ENCODE measurements at places on chromosomes 2 and 18. TPM values are rescaled to one million over a fixed set of nuclear protein-coding genes. Genes with fewer than 3 reads are reported as not detected.

GRCh38 chr2:75464348-75464946 is 96.3 kb downstream of the EVA1A start:
- H3K27me3 ChIP-seq: no peaks in the 10 kb centered on the region
- no peak overlapping the region for H3K27ac ChIP-seq
- H3K4me3 ChIP-seq: no peak overlapping the region
- no peak for DNase-seq
- no peaks in the 10 kb centered on the region for H3K4me1 ChIP-seq

- no peak overlapping the region for H3K4me3 ChIP-seq
- no peak for DNase-seq
- no peaks in the 10 kb centered on the region for H3K36me3 ChIP-seq
- H3K27me3 ChIP-seq: no peaks in the 10 kb centered on the region
- no peak overlapping the region for H3K27ac ChIP-seq
Measured at GRCh38 chr2:129806317-129806716, 173.1 kb upstream of the RAB6C start.

GRCh38 chr2:24269265-24269664 is 91.1 kb downstream of the ITSN2 start:
- H3K36me3 ChIP-seq: peaks cover 86% of the 10 kb centered on the region
- no peak overlapping the region for H3K4me3 ChIP-seq
- H3K27me3 ChIP-seq: no peaks in the 10 kb centered on the region
- no peak overlapping the region for H3K27ac ChIP-seq

DNA sequence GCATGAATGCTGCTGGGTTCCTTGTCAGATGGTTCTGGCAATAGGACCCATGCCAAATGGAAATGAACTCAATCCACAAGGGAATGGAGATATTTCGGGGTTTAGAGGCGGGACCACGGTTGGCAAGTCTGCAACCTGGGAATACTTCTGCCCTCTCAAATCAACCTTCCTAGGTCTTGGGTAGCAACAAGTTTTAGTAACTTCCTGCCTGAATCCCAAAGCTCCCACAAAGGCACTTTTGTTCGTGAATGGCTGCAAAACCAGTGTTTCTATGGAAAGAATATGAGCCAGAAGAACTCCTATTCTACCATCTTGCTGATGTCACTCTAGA is 790.1 kb upstream of the SLC8A1 start:
- H3K4me3 ChIP-seq: no peak overlapping the region
- no peak for DNase-seq
- no peaks in the 10 kb centered on the region for H3K36me3 ChIP-seq
- H3K27ac ChIP-seq: no peak overlapping the region
- no peaks in the 10 kb centered on the region for H3K27me3 ChIP-seq
- H3K4me1 ChIP-seq: no peaks in the 10 kb centered on the region

CABYR gene
- total RNA-seq: 1.1 TPM

Data from left lung (tissue), 14 donors.